GM23248 (cell line): ENCODE measurements at places on chromosomes 11 and 22. TPM values are rescaled to one million over a fixed set of nuclear protein-coding genes. Genes with fewer than 3 reads are reported as not detected.

DNA sequence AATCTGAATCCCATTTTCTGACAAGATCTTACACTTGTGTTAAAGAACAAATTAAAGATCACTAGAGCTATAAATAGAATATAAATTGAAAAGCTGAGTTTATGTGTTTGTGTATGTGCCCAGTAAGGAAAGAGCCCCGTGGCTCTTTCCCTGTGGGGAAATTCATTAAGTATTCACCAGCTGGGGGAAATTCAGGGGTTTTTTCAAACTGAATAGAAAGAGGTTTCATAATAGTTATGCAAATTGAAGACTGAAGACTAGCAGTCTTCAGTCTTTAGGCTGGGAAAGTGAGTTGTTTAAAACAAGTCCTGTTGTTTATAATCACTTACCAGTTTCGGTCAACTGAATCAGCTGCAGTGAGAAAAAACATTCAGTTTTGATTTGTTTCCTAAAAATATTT lies 11.3 kb upstream of the MS4A7 start:
- no peak overlapping the region for H3K27ac ChIP-seq
- DNase-seq, result no peak
- no peaks in the 10 kb centered on the region for H3K36me3 ChIP-seq
- no peak overlapping the region for H3K4me3 ChIP-seq

TRIM49C gene
- not detected in 2 replicates for total RNA-seq

CREB3L1 gene
- 29.6 and 37.7 TPM in 2 replicates for total RNA-seq

DNA sequence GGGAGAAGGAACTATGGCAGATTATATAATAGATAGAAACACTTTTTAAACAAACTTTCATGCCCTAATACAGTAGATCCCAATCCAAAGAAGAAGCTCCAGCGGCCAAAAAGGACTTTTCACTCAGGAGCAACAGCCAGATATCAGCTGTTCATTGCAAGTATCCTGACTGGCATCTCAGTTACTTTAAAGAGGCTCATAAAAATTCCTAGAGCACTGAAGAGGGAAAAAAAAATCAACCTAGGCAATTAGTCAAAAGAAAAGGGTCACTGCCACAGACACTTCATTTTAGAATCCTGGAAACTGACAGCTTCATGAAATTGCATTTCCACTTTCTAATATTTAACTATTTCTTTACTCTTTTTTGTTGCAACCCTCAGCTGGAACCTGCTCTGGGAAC lies 170.6 kb upstream of the SOX6 start:
- H3K4me3 ChIP-seq, result no peak overlapping the region
- no peaks in the 10 kb centered on the region for H3K27me3 ChIP-seq
- H3K4me1 ChIP-seq, result no peaks in the 10 kb centered on the region

DNA sequence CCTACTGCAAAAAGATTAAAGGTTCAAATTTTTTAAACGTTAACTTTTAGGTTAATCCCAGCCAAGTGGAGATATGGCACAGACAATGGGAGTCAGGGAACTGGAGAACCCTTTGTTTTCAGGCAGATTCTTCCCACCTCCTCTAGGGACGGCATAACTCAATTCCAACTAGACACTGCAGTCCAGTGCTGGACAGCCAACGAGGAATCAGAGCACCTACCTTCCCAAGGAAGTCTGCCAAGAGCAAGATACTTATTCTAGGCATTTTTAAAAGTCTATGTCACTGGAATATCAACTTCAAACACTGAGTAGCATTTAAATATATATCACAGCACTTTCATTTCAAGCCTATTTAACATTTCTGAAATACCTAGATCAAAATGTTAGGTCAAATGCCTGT lies 7.3 kb downstream of the CADM1 start:
- H3K27ac ChIP-seq, result no peak overlapping the region
- peaks cover 21% of the 10 kb centered on the region for H3K27me3 ChIP-seq
- H3K36me3 ChIP-seq, result no peaks in the 10 kb centered on the region

TMEM179B gene
- 73.3 and 151 TPM in 2 replicates for total RNA-seq
